Activated CD4-positive, CD25-positive, alpha-beta regulatory T cell treated with anti-CD3 and anti-CD28 coated beads, Interleukin-2, amount 50 U/mL, for 16 hours (primary cell): ENCODE measurements at places on chromosomes 3 and 15.

DNA sequence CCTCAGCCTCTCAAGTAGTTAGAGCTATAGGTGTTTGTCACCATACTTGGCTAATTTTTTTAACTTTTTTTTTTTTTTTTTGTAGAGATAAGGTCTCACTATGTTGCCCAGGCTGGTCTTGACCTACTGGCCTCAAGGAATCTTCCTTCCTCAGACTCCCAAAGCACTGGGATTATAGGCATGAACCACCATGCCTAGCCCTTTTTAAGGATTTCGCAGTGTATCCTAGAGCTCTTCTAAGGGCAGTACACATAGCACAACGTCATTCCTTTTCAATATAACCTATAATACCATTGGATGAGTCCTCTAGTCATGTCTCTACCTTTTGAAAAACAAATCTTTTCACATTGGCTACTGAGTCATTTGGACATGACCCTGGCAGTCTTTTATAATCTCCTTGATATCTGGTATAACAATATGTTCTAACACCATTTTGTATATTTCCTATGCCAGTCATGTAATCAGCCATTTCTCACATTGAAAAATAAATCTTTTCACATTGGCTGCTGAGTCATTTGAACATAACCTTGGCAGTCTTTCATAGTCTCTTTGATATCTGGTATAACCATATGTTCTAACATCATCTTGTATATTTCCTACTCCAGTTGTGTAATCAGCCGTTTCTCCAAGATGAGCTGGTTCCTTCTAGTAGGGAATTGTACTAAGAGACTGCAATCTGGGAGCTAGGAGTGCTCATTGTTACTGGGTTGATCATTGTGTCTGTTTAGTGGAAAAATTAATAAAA, 944.7 kb downstream of the MCTP2 start:
- no peak for DNase-seq

DNA sequence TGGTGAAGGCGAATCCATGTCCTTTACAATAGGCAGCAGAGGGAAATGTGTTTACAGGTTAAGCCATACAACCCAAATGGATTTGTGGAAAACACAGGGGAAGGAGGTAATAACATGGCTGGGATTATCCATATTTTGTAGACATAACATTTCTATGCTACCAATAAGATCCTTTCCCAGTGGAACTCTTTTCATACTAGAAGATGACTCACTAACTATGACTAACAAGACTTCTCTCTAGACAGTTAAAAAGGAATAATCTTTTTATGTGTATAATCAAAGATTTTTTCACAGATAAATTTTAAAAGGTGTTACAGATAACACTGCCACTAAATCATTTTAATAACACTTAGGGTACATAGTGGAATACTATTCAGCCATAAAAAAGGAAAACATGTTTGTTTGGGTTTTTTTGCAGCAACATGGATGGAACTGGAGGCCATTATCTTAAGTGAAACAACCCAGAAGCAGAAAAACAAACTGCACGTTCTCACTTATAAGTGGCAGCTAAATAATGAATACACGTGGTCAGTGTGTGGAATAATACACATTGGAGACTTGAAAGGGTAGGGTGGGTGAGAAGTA, 39.6 kb downstream of the VPS13C start:
- no peak for DNase-seq

DNA sequence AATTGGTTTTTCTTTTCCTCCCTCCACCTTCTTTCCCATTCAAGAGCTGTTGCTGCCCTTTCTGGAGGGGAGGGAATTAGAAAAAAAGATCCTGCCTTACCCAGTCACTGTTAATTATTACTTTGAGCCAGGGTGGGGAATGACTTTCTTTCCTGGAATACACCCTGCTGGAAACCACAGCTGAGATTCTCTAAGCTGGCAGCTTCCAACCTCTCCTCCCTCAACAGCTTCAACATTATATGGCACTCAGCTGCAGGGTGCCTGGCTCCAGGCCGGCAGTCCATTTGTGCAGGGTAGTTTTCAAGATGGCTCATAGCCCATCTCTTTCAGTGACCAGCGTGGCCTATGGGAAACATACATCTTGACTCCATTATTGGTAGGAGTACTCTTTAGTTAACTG, 105.8 kb downstream of the UBE3A start:
- no peak for DNase-seq

DNA sequence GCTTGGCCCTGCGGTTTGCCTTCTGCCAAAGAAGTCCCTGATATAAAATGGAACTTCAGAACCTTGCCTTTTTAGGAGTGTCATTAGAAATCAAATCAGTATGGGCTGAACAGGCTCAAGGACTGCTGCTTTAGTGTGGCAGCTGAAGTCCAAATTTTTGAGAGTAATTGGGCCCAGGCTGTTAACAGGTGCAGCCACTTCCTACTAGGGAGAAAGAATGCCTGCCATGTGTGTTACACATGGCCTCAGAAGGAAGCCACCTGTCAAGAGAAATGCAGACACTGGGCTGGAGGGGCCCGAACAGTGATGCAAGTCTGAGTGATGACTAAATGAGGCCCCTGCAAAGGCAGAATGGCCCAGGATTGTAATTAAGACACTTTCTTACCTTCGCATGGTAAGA, 786.7 kb upstream of the CFAP20DC start:
- no peak for DNase-seq

DNA sequence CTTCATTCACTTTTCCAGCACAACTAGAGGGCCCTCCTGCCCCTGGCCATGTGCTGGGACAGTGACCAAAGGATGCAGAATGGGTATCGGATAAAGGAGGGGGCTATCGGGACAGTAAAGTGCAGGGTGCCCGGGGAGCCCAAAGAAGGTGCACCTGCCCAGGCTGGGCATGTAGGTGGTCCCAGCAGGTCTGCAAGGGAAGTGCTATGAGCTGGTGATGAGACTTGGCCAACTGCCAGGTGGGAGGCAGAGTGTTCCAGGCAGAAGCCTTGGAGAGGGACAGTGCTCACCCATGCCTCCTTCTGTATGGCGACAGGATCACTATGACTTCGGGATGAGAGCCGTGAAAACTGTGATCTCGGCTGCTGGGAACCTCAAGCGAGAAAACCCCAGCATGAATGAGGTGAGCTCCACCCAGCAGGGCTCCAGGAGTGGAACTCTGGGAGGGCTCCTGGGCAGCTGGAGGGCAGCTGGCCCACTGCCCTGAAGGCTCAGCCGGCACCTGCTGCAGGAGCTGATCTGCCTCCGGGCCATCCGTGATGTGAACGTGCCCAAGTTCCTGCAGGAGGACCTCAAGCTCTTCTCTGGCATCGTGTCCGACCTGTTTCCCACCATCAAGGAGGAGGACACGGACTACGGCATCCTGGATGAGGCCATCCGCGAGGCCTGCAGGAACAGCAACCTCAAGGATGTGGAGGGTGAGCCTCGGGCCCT, 48.4 kb downstream of the DNAH1 start:
- DNase-seq, result no peak

GRCh38 chr15:100311154-100311625, 30.6 kb downstream of the ADAMTS17 start:
- no peak for DNase-seq

- DNase-seq, result no peak
These were observed 71.5 kb upstream of the IL12A start for GRCh38 chr3:159917141-159917540.

DNA sequence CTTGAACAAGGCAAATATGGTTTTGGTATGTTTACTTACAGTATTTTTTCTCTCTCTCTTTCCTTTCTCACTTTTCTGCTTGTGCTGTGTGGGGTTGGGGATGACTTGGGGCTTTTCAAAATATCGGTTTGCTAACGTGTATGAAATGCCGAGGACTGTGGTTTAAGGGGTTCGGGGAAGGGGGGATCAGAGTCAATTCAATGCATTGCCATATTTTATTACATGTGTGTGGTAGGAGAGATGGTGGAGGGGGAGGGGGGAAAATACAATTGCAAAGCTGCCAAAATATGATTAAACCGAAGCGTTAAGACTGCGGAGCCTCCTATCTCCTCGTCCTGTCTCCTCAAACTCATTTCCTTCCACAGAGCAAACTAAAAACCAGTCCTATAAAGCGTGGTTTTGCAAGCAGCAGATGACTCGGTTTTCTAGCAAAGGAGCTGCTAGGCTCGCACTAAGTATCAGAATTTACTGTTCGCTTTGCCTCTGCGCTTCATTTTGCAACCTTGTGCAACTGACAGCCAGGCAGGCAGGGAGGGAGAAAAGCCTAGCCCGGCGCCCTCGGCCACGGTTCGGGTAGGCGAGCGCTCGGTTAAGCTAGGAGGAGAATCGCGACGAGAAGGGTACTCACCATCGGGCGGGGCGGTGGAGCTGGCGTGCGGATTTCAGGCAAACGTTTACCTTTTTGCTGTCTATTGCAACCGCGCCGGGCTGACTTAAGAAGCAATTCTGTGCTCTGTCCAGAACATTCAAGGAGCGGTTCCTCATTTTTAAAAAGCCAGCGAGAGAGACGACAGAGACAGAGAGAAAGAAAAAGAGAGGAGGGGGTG, 4.0 kb upstream of the NR2F2 start:
- DNase-seq, result no peak
